Stimulated activated CD8-positive, alpha-beta memory T cell treated with anti-CD3 and anti-CD28 coated beads, Interleukin-2, amount 100 ng/mL, for 48 hours (primary cell): ENCODE measurements at places on chromosomes 5 and 9.

GRCh38 chr9:88837731-88838130 lies 153.5 kb upstream of the S1PR3 start:
- DNase-seq = no peak

DNA sequence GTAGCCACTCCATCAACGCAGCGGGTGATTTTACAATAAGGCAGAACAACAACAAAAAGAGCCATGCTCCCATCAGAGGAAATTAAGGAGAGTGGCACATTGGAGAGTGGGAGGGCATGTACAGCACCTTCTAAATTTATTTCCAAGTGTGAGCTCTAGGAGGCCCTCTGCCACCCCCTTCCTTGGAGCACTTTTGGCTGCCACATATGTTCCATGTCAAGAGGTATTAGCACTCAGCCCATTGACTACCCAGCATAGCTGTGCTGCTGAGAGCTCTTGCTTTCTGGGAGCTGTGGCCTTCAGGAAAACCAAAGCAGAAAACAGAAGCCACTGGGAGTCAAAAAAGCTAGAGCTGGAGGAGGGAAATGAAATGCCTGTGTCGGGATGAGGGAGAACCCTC lies 200.2 kb upstream of the PANK3 start:
- no peak for DNase-seq

- no peak for DNase-seq
These were observed 1082.9 kb upstream of the SEMA6A start for GRCh38 chr5:117657541-117657940.

DNA sequence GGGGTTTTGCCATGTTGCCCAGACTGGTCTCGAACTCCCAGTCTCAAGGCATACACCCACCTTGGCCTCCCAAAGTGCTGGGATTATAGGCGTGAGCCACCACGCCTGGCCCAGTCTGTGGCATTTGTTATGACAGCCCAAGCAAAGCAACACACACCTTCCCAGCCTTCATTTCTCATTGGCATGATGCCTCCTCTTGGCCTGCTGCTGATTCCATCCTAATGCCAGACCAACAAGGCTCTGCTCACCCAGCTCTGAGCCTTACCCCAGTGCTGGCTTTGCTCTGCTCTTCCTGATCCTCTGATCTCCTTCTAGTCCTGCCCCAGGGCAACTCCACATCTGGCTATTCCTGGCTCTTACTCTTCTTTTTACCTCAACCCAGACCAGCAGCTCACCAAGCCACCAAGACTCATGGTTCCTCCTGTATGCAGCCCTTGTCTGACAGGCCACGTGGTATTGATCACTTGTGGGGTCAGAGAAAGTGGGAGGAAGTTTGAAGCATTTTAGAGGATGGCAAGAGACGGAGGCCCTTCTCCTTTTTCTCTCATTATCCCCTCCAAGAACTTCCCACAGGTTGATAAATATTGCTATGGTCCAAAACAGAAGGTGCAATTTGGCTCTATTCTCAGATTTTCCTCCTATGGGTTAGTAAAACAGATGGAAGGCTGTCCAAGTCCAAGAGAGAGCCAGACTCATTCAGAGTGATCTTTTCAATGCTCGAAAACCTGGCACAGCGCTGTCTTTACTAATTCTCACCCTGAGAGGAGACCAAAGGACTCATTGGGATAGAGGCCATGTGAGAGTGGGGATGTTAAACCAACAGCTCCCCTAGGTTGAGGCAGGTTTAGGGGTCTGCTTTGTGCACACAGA lies 958 bp downstream of the CD180 start:
- no peak for DNase-seq

DNA sequence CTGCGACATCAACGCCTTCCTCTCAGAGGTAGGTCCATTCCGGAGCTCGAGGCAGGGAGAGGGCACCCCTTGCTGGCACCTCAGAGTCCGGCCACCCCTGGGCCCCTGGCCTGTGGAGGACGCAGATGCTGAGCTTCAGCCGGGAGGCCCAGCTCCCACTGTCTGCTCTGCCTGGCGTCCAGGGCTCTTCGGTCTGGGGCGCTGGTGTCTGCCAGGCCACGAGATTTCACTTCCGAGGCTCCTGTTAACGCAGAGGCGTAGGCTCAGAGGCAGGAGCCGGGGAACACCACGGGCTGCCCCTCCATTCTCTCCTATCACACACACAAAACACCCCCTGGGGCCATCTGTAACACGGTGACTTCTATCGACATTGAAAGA lies 8.3 kb upstream of the SLC6A18 start:
- no peak for DNase-seq

- DNase-seq = no peak
These were observed 50.4 kb downstream of the PIK3R1 start for GRCh38 chr5:68265822-68266395.

DNA sequence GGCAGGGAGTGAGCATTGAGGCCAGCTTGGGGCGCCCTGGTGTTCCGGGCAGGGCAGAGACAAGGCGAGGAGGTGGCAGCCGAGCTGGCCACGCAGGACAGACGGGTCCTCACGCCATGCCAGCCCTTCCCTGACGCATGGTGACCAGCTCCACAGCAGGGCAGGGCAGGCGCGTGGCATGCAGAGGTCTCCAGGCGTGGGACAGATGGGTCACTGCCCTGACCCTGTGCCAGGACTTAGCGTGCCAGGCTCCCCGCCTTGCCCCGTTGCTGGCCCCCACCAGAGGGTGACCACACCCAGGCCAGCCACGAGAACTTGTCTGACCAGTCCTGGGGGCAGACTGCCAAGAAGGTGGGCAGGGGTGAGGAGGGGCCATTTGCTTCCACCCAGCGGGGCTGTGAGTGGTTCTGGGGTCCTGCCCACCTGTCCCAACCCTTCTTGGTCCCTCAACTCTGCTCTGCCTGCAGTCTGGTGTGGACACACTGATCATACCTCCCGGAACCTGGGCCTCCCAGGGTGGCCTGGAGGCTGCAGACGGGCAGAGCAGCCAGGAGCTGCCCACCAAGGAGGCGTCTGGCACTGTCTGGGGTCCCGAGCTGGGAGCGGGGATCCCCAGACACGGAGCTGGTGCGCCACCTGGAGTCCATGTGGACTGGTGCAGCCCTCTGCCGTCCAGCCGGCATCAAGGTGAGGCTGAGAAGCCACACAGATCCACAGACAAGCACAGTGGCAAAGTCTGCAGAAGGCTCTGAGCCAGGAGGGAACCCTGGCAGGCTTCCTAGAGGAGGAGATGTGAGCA lies at the start of gene RNF224:
Gene RNF224 (plus strand): TSS at position 449 of the 799 bp plus-strand sequence. CDS start 834 bp downstream, outside the sequence.
- DNase-seq = peak; percentile 73

GRCh38 chr5:16534280-16534679 lies 68.7 kb upstream of the ZNF622 start:
- DNase-seq = no peak

- no peak for DNase-seq
These were observed 94.1 kb downstream of the CDC42SE2 start for GRCh38 chr5:131357739-131358561.

GRCh38 chr5:169116961-169117461 lies 183.9 kb downstream of the SLIT3 start:
- no peak for DNase-seq

DNA sequence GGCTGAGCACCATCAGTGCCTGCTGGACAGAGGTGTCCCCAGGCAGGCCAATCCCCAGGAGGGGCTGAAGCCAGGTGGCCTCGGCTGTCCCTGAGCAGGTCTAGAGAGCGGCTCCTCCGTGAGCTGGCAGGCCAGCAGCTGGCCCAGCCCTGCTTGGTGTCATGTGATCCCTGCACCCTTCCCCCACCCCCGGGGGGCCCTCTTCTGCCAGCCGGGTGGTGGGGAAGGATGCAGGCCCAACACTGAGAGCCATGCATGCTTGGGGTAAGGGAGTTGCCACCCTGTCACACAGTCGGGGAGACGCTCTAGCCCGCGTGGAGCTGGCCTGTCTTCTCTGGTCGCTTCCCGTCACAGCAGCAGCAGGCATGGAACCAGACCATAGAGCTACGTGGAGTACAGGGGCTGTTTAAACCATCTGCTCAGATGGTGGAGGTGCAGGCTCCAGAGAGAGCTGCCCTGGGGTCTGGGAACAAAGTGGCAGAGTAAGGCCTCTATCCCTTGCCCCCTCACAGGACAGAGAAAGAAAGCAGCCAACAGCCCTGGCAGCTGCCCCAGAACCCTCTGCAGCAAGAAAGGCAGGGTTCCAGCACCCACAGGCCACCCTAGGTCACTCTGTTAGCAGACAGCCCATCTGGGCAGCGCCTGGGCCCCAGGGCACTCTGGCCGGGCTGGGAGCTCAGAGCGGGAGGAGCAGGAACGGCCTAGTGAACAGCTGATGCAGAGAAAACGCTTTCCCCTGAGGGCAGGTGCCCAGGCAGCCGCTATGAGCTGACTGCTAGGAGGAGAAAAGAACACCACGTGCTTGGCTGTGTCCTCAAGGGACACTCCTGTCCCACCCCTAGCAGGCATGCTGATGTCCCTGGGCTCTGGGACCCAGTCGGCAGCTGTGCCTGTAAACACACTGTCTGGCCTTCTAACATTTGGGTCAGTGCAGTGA lies 6.8 kb downstream of the RALGDS start:
- no peak for DNase-seq

DNA sequence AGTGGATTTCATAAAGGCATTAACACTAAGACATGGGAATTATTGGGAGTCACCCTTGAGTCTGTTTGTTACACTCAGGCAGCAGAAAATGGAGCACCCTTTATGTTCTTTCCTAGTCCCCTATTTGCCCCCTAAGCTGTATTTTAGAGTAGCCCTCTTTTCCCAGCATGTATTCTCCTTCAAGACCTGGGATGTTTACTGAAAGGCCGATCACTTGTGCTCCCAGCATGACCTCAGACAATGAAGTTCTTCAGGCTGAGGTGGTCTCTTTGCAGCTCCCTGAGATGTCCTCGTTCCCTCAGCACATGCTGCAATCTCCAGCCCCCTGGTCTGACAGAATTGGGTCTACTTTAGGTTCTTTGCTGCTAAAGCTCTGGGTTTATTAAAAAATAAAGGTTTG lies 169.7 kb downstream of the YTHDC2 start:
- no peak for DNase-seq

- DNase-seq = no peak
These were observed 61.0 kb upstream of the TARS1 start for GRCh38 chr5:33379757-33380156.

DNA sequence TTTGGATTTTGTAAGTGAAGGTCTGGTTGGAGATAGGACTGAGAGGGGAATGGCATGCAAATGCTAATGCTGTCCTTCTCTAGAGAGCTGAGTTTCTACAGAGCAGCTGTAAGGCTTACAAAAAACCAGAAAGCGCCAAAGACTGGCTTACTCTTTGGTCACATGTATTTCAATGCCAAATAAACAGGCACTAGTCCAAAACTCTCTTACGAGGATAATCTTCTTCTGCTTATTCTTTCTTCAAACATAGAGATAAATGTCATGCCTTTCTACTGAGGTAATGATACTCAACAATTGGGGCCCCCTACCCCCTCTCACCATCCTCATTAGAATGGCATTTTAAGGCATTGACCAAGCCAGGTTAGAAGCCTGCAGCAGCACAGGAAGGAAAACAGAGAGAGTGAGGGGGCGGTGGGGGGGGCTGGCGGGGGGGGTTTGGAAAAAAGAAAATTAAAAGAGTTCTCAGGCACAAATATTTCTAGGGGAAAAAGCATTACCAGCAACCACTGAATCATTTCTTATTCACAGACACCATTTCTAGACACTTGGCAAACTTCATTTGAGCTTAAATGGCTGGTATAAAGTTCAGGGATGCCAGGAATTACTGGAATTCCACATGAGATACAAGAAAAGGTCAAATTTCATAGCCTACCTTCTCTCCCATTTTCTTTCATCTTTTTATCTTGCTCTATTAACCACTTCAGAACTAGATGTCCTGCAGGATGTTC lies 34.0 kb downstream of the PUM3 start:
- no peak for DNase-seq

DNA sequence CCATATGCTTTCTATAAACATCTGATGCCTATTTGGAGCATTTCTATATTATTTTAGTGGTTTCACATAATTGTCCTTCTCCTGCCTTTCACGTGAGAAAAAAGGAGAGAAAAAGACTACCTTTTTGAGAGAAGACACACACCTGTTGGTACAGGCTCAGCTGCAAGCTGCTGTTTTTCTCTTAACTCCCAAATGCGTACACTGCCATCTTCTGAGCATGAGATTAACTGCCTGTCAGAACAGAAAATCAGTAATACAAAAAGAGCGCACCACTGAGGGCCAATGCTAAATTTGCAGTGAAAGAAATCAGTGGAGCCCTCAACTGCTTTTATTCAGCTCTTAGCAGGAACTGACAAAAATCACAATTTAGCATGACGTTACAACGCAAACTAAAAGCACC lies 54.9 kb downstream of the WDR41 start:
- DNase-seq = no peak

DNA sequence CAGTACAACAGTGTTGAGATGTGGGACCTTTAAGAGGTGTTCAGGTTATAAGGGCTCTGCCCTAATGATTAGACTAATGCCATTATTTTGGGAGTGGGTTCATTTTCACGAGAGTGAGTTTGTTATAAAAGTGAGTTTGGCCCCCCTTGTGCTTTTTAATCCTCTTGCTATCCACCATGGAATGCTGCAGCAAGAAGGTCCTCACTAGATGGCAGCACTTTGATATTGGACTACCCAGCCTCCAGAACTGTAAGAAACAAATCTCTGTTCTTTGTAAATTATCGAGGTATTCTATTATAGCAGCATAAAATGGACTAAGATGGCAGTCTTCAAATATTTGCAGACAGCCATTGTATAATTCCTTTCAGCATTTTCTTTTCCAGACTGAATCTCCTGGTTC lies 212.4 kb downstream of the LRRC70 start:
- DNase-seq = no peak

DNA sequence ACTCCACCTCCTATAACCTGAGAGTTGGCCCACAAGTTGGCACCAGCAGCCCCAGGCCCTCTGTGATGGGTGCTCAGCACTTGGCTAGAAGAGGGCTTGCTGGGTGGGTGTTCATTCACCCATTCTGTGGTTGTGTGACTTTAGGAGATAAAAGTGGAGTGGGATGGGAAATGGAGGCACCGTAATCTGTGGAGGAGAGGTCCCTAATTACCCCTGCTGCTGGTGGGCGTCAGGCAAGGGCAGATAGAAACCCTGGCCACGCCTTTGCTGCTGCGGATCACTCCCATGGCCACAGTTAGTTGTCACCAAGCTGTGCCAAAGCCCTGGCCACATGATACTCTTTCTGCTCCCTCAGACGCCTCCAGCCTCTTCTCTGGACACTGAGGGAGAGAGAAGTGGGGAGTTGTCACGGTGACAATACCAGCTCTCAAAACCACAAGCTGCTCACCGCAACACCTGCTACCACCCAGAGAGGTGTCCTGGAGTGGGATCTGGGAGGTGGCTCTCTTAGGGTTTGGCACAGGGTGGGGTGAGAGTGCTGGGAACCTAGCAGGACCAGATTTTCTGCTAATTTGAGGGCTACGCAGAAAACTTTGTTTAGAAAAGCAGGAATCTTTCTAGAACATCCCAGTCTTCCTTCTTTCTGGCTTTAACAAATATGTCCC lies 12.0 kb upstream of the NEUROG1 start:
- DNase-seq = no peak

GRCh38 chr5:23525751-23526150 lies 18.3 kb downstream of the PRDM9 start:
- no peak for DNase-seq

DNA sequence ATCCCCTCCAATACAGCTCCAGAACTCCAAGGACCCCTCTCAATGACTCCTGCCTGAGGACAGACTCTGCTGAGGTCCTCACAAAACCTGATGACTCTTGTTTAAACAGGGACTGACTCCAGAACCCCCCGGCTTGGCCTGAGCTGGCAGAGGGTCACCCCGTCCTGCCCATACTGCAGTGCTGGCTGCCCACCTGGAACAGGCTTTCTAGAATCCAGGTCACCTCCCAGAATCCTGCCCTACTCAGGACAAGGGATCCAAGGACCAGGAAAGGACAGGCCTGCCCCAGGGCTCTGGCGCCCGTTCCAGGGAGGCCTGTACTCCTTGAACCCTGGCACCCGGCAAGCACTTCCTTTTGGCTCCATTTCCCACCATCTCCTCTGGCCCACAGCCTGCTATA lies 22.2 kb downstream of the RALGDS start:
- no peak for DNase-seq

- DNase-seq = no peak
These were observed 126.4 kb upstream of the RAI14 start for GRCh38 chr5:34529581-34530331.
